ENCODE measurements at places on chromosomes 12 and 14.

GRCh38 chr12:55979069-55979468, 5.2 kb downstream of the RAB5B start:
- no peak for DNase-seq

GRCh38 chr12:66244446-66244845, 55.4 kb downstream of the IRAK3 start:
- DNase-seq: no peak

DNA sequence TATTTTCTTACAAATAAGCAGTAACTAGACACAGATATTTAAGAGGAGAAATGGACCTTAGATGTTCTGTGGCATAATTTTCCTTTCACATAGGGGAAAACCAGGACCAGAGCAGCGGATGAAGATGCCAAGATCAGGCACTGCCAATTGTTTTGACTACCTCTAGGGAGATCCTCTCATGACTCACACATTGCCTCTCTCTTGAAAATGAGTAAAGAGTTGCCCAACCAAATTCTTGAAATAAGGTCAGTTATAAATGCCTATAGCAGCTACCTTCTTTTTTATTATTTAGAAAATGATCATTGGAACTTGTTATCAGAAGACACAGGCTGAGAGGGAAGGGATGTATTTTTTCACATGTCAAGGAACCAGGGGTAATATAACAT, 263.4 kb upstream of the PLEKHG7 start:
- DNase-seq: no peak

- DNase-seq: no peak
These were observed 17.9 kb upstream of the HIGD1C start for GRCh38 chr12:50934371-50934851.

DNA sequence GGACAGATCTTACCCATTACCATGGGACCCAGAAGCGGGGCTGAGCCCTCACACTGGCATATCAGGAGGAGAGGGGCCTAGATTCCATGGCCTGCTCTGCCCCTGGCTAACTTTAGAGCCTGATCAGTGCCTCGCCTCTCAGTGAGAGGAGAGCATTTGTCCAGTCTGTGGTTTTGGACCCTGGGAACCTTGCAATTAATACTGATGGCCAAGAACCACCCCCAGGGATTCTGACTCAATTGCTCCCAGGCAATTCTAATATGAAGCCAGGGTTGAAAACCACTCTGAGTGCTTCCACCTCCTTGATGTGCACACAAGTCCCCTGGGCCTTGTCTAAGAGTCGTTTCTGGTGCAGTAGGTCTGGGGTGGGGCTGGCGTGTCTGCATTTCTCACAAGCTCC, 67.7 kb downstream of the CALM1 start:
- no peak for DNase-seq

GRCh38 chr12:132162508-132163031, 18.3 kb downstream of the NOC4L start:
- DNase-seq: no peak

DNA sequence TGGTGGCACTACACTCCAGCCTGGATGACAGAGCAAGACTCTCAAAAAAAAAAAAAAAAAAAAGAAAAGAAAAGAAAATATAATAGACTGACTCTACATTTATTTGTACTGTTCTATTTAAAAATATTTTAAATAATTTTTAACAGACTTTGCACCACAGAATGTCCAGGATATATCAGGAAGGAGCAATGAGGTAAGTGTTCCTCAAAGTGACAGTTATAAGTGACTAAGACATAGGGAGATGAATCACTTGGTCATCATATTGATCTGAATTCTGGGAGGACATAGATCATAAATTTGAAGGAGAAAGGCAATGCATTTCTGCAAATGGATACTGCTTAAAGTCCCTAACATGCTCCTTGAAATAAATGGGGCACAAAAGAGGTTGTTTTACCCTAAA, 221.5 kb downstream of the KCNC2 start:
- no peak for DNase-seq

DNA sequence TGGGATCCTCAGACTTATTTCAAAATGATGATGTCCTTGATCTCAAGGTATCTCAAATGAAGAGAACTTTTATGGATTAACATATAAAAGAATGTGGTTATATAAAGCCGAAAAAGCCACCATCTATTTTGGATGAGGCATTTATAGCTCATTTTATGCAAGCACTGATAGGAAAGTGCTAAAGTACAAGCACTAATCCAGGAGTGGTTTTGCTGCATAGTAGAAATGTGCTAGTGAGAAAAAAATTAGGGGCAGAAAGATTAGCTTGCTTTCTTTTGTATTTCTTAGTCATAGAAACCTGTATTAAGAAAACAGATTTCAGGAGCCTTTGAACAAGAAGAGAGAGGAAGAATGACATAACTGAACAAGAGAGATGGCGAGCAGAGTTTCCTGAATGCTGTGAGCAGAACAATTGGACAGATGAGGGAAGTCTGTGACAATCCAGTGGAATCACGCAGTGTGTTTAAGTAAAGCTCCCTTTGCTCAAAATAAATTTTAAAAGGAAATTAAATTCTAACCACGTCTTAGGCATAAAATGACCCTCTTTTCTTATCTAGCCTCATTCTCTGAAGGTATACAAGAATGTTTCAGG, 238.2 kb upstream of the NOVA1 start:
- DNase-seq: no peak

DNA sequence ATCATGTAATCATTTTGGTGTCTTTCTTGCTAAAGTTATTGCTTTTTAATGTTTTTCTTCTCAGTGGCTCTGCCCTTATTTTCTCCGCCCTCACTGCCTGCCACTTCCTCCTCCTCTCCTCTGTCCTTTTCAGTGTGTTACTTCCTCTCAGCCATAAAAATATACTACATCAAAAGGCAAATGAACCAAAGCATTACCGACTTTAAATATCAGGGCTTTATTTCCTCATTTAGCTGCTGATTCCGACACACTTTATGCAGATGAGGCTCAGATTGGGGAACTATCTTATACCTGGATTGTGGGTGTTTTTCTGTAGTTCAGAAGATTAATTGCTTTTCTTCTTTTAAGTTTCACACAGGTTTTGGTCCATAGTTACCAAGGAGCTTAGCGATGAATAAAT, 118.1 kb downstream of the CMAS start:
- no peak for DNase-seq

DNA sequence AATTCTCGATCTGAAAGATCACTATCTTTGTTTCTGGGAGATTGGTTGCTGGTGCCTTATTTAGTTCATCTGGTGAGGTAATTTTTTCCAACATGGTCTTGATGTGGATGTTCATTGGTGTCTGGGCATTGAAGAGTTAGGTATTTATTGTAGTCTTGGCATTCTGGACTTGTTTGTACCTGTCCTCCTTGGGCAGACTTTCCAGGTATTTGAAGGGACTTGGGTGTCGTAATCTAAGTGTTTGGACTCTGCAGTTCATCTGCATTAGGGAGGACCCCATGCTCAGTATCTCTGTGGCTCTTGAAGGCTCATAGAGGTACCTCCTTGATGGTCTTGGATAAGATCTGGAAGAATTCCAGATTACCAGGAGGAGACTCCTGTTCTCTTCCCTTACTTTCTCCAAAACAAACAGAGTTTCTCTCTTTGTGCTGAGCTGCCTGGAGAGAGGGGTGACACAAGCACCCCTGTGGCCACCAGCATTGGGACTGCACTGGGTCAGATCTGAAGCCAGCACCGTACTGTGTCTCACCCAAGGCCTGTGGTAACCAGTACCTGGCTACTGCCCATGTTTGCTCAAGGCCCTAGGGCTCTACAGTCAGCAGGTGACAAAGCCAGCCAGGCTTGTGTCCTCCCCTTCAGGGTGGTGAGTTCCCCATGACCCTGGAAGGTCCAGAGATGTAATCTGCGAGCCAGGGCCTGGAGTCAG, 5.3 kb downstream of the A2ML1 start:
- no peak for DNase-seq

- DNase-seq: no peak
These were observed 146.2 kb upstream of the RFLNA start for GRCh38 chr12:124148481-124149273.

- peak; percentile 84 for DNase-seq
These were observed at the start of gene ZBTB1 for GRCh38 chr14:64504310-64504896. Gene ZBTB1 (plus strand): TSS chr14:64504770. CDS start chr14:64521505, 16,735 bp downstream.

DNA sequence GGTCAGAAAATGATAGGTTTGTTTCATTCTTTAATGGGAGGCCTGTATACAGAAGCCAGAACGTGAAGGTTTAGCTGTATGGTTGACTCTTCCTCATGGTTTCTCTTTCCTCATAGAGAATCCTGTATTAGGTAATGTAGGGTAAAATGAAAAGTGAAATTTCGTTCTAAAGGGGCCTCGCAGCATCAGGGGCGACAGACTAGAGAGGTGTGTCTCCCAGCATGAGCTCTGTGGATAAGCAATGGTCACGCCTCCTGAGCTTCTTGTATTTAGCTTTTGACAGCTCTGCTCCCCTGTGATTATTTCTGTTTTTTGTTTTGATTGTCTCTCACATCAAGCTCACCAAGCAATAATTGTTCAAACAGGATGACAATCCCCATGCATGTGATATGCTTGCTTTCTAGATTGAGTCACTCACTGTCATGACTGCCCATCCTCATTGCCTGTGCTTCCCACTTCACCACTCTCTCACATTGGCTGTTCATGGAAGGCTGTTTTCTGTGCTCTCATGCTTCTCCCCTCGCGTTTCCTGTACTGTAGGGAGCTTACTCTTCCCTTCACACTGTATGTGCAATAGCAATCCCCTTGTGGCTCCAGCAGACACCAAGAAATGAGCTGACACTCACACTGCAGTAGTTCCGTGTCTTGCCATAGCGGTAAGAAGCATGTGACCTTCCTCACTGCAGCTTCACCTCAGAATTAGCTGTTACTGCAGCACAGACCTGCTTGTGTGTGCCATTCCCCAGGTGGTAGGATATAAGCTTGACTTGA, 44.0 kb downstream of the RAD52 start:
- DNase-seq: no peak

GRCh38 chr14:90628825-90629224, 187.4 kb downstream of the TTC7B start:
- no peak for DNase-seq

GRCh38 chr14:33726685-33727084, 224.2 kb downstream of the EGLN3 start:
- DNase-seq: no peak

DNA sequence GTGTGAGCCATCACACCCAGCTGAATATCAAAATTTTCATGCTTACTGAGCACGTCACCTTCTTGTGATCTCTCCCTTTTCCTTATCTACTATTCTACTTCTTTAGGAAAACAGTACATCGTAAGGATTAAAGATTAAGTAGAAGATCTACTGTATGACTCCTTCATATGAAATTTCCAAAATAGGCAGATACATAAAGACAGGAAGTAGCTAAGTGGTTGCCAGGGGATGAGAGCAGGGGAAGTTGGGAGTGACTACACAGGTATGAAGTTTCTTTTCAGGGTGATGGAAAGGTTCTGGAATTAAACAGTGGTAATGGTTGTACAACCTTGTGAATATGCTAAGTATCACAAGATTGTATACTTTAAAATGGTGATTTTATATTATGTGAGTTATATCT, 36.5 kb upstream of the CERS5 start:
- DNase-seq: no peak

DNA sequence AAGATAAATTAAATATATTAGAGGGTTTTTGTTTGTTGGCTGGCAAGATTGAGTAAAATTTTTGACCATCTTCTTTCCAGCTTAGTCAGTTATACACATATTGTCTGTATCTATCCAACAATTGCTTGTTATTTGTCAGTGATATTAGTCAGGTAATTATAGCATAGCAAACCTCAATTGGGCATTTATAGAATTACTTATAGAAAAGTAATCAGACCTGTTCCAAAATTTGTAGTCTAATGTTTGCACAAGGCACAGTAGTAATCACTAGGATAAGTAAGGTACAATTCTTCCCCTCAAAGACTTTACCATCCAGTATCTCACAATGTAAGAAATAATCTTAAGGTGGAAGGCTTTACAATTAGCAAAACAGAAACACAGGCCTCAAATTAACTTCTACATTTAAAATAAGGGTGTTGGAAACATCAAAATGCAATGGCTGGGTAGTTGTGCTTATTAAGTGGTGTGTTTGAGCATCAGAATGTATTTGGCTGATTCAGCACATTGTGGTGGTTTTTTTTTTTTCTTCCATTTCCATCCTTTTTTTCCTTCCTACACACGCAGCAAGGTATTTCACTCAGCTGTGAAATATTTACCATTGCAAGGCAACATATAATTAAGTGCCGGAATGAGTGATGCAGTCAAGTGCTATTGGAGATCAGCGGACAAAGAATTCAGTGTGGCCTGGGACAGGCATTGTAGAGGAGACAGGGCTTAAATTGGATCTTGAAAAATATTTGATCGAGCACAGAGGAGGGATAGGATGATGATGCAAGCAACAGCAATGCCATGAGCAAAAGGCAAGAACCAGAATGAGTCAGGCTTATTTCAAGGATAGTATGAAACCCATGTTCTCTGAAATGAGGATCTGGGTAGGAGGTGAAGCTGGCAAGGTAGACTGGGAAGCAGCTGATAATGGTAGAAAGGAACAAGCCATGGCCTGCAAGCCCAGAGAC, 178.2 kb downstream of the AKAP6 start:
- no peak for DNase-seq

GRCh38 chr12:132850291-132850690, 21.6 kb upstream of the GOLGA3 start:
- DNase-seq: no peak

GRCh38 chr14:28784096-28785048, 17.8 kb downstream of the FOXG1 start:
- DNase-seq: no peak

GRCh38 chr12:15629108-15629507, 160.1 kb downstream of the EPS8 start:
- DNase-seq: no peak

- DNase-seq: no peak
These were observed 64.1 kb downstream of the E2F7 start for GRCh38 chr12:77001276-77001675.

GRCh38 chr12:131923260-131923659, 5.8 kb upstream of the PUS1 start:
- DNase-seq: peak; percentile 82

DNA sequence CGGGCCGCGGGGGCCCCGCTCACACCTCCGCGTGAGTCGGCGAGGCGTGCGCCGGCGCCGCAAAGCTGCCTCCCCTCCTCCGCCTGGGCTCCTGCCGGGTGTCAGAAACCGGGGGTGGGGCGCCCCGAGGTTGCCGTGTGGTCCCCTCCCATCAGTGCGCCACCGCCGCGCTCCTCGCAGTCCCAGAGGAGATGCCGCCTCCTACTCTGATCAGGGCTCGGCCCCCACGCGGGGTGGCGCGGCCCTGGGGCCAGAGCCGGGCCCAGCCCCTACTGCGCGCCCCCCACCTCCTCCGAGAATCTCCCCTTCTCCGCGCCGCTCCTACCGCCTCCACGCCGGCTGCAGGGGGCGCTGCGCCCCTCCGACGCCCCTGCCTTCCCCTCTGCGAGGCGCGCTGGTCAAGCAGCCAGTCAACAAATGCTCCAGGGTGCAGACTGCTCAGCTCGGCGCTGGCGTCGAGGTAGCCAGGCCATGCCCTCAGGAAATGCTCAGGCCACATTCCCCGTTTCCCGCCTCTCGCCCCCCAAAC, 467 bp upstream of the JAG2 start:
- no peak for DNase-seq

DNA sequence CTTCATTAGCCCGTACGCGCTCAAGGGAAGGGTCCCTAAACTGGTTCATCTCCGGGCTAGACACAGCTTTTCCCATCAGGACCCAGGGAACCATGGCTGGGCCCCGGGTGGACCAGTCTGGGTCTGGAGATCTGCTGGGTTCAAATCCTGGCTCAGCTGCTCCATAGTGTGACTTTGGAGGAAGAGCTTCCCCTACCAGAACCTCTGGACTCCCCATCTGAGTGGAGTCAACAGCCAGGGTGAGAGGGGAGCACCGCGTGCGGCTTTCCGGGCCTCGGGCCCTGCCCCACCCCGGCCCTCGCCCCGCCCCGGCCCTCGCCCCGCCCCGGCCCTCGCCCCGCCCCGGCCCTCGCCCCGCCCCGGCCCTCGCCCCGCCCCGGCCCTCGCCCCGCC, 41.2 kb downstream of the BEGAIN start:
- DNase-seq: peak; percentile 43
